Stimulated activated naive CD4-positive, alpha-beta T cell (primary cell): ENCODE measurements at places on chromosomes 5 and 9.

DNA sequence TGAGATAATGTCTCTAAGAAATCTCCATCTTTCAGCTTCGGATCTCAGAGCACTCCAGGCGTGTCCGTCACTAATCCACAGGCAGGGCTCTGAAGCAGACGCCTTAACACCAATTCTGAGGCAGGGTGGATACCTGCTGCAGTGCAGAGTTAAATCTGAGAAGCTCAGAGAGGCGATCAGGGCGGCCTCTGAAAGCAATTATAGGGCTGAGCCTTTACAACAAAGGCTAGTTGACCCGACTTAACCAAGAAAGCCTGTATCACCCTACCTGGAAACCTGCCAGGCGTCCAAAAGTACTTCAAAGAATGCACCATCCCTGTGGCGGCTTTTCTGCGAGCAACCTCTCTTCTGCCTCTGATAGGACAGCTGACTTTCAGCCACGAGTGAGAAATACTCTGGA lies 134.8 kb upstream of the MSX2 start:
- DNase-seq: no peak

DNA sequence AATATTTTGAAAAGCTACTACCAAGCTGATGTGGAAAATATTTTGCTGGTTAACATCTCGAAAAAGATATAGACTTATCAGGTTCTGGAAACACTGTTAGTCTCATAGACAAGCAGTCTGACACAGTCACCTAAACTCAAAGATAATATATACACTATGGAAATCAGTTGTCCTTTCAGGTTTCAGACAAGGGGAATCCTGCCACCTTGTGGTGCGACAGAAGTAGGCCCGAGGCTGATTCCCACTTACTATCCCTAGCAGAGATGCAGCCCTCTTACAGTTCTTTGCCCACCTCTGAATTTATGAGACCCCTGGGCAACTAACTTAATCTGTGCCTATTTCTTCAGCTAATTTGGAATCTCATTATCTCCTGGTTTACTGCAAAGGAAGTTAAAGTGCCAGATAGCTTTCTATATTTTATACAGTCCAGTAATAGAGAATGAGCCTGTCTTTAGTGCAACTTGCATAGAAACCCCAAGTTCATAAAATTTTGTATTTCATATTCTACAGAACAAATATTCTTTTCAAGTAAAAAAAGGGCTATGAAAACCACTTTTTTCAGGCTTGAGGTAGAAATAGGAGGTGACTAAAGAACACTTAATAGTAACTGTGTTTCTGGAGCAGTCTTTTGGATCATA lies 16.9 kb downstream of the RAD1 start:
- peak; percentile 13 for DNase-seq

GRCh38 chr5:59035681-59036080 lies 452.8 kb downstream of the RAB3C start:
- DNase-seq: no peak

GRCh38 chr5:160272889-160273288 lies 39.5 kb downstream of the CCNJL start:
- no peak for DNase-seq

GRCh38 chr5:122327110-122327509 lies 15.1 kb downstream of the SNCAIP start:
- DNase-seq: no peak

DNA sequence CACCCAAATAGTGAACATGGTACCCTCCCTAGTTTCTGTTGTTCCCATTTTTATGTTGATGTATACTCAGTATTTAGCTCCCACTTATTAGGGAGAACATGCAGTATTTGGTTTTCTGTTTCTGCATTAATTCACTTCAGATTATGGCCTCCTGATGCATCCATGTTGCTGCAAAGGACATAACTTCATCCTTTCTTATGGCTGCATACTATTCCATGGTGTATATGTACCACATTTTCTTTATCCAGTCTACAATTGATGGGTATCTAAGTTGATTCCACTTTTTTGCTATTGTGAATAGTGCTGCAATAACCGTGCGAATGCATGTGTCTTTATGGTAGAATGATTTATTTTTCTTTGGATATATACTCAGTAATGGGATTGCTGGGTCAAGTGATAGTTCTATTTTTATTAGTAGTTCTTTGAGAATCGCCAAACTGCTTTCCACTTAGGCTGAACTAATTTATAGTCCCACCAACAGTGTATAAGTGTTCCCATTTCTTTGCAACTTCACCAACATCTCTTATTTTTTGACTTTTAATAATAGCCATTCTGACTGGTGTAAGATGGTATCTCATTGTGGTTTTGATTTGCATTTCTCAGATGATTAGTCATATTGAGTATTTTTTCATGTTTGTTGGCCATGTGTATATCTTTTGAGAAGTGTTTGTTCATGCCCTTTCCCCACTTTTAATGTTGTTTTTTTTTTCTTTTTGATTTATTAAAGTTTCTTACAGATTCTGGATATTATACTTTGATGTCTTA lies 79.6 kb downstream of the SMIM15 start:
- no peak for DNase-seq

- no peak for DNase-seq
Observed at GRCh38 chr9:3468421-3469205, 57.2 kb downstream of the RFX3 start.

DNA sequence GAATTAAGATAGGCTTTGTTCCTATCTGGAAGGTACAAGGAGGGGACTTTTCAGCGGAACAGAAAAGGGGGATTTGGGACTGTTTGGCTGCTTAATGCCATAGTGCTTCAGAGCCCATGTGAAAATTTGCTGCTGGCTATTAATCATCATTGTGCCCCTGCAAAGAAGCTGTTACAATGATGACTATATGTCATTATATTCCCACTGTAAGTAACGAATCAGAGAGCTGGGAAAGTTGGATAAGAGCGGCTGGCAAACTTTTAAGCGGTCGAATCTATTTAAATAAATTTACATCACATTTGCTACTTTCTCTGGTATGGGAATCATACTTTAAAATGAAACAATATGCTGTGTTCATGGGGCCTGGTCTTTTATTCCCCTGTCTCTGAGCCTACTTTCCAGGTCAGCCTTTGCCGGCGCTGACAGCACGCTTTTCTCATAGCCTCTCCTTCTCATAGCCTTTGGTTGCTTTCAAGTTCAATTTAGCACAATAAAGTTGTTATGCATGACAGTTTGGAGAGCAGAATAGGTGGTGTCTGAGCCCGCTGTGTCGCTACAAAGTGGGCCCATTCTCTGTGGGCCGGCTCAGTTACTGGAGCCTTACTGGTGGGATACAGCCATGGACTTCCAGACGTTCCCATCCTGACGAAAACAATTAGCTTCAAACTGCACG lies 271.2 kb upstream of the TMEM161B start:
- no peak for DNase-seq

DNA sequence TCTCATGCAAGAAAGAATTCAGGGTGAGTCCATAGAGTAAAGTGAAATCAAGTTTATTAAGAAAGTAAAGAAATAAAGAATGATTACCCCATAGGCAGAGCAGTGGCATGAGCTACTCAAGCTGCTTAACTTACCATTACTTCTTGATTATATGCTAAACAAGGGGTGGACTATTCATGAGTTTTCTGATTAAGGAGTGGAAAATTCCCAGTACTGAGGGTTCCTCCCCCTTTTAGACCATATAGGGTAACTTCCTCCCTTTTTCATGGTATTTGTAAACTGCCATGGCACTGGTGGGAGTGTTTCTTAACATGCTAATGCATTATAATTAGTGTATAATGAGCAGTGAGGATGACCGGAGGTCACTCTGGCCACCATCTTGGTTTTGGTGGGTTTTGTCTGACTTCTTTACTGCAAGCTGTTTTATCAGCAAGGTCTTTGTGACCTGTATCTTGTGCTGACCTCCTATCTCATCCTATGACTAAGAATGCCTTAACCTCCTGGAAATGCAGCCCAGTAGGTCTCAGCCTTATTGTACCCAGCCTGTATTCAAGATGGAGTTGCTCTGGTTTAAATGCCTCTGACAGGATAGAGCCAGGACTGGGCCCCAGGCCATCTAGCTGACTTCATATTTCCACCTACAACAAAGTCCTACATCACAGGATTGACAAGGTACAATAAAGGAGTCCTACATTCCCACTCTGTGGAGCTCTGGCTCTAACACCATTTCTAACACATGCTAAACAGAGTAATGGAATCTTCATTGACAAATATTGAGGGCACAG lies 186.7 kb downstream of the NXNL2 start:
- no peak for DNase-seq

- DNase-seq: no peak
Observed at GRCh38 chr5:112573441-112573840, 154.4 kb upstream of the EPB41L4A start.

DNA sequence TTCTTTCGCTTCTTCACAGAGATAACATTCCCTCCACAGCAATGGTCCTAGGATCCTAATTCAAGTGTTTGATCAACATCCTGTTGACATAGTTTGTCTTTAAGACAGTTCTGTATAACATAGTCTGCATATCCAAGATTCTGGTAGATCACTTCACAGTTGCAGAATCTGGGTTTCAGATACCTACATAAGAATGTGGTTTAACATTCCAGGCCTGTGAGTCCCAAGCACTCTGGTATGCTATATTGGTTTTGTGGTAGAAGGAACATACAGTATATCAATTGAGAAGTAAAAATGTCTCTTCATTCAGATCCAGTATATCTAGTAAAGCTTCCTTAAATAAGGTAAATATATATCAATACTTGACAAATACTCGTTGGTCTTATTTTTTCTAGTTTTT lies 914.2 kb upstream of the CDH6 start:
- no peak for DNase-seq

- DNase-seq: no peak
Observed at GRCh38 chr5:154324033-154324432, 121.8 kb upstream of the SAP30L start.

DNA sequence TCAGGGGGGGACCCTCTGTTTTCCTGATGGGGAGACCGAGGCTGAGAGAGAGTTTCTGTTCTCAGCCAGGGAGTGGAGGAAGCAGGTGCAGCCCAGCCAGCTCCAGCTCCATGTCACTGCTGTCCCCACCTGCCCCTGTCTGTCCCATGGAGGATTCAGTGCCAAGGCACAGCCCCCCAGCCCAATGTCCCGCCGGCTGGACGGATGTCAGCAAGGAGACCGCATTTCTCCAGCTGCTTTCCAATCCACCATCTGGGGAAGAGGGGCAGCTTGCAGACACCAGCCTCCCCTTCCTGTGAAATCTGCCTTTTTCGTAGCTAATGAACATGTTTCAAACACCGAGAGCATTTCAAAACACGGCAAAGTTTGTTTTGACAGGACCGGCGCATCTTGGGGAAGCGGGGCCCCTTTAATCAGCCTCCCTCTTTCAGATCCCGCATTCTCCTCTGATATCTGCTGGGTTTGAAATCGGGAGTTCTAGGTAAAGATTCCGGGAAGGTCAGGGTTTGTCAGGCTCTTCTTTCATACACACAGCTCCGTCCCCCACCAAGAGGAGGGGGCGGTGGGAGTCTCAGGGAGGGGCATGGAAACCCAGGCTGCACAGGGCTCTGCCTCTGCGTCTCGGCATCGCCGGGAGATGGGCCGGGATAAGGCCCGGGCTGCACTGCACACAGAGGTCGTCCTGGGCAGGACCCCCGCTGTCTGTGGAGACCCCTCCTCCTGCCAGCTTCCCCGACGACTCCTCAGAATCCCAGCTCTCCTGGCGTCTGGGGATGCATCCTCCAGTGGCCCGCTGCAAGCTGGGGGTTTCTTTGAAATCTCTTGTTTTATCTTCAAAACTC lies 74.8 kb downstream of the NEK6 start:
- DNase-seq: no peak

- no peak for DNase-seq
Observed at GRCh38 chr9:70802758-70803436, 318.5 kb downstream of the TRPM3 start.

- no peak for DNase-seq
Observed at GRCh38 chr5:73375191-73375545, 73.4 kb downstream of the FOXD1 start.

DNA sequence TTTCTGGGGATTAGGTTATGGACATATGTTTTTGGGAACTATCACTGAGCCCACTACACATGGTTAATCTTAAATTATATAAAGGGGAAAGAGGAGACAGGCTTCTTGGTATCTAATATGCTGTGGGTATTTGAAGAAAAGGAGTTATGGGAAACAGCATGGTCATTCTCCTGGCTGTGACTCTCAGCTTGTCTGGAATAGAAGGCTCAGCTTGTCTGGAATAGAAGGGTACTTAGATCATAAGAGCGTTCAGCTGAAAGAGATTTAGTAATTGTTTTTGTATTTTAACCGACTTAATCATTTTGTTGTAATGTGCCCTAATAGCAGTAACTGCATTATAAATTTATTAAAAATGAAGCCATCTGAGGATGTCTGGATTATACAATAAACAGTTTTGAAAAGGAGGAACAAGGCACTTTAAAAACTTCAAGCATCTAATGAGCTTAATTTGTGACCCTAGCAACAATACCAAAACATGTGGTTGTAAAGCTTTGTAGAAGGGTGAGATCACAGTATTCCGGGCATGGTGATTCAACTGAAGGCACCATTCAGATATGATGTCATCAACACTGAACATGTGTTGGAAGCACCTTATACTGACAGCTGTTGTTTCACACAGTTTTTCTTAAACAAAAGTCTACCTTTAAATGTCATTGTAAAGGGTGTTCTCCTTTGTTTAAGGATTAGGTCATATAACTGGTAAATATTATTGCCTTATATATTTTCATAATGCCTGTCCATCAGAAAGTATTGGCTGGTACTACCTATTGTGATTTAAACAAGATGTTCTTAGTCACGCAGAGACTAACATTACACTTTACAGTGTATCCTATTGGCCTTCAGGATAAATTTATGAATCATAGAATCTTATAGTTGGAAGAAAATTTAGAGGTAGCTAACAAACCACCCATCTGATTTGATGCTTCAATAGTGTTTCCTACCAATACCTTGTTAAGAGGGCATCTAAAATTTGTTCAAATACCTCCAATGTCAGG lies 2174.1 kb upstream of the WWC1 start:
- no peak for DNase-seq

GRCh38 chr9:86122311-86122710 lies 23.0 kb upstream of the GOLM1 start:
- no peak for DNase-seq

DNA sequence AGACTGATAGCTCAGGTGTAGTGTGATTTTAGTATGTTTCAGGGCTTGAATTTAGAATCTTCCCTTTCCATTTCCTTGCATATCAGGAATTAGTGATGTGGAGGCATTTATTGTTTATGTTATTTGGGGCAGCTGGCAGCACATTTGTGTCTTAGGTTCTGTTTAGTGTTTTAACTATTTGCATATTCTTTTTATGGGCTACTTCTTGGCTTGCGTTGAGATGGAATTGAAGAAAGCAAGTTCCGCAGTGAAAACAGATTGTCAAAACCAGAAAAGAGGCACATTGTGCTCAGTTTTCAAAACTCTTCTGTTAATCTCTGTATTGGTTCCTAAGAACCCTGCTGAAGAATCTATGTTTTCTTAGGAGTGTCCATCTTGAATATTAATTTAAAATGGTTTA lies 80.3 kb downstream of the ZSWIM6 start:
- no peak for DNase-seq

- no peak for DNase-seq
Observed at GRCh38 chr5:123012321-123012720, 24.2 kb downstream of the PPIC start.

DNA sequence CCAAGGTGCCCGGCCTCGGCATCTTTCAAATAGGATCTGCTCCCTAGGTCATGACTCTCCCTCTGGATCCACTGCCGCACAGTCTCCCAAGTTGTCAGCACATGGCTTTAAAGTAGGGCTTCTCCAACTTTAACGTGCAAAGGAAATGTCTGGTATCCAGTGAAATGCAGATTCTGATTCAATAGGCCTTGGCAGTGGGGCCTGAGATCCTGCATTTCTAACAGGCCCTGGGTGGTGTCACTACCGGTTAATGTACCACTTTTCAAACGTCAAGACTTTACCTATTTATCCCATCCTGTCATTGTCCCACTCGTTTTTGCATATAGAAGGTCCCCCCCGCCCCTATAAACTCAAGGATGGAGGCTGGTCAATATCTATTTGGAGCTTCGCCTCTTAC lies 137.6 kb upstream of the ZNF618 start:
- DNase-seq: no peak
